Peyer's patch (tissue), 4 donors: ENCODE measurements at places on chromosomes 2 and 18. TPM values are rescaled to one million over a fixed set of nuclear protein-coding genes. Genes with fewer than 3 reads are reported as not detected.

DNA sequence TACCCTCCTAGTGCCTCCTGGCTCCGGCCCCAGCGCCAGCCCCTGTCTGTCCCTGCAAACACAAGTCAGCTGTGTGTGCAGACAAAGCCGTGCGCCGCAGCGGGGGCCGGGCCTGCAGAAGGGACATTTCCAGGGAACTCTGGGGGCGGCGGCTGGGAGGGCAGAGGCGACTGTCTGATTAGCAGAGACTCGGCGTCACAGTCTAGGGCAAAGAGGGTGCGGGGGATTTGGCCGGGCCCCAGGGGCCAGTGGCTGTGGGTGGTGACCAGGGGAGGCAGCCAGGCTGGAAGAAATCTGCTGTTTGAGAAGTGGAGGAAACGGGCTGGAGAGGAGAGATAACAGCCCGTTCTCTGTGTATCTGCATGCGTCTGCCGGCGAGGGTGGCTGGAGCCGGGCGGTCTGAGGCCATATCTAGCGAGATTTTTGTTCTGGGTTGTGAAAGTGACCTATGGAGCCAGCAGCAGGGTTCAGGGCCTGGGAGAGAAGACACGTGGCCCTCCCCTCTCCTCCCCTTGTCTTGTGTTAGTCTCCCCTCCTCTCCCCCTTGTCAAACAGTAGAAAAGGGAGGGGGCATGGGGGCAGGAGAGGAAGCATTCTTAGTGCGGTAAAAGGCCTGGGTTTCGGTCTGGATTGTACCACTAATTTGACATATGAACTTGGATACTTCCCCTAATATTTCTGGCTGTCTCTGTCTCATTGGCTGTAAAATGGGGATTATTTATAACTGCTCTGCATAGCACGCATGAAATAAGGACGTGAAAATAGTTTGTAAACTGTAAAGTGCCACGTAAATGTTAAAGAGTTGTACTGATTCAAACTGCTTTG lies 169.4 kb downstream of the SMAD7 start:
- DNase-seq = peak; percentile 75

- no peak for DNase-seq
Observed at GRCh38 chr2:215799194-215799593, 214.2 kb downstream of the MREG start.

- DNase-seq = no peak
Observed at GRCh38 chr2:201402651-201403562, 45.8 kb upstream of the FLACC1 start.

The KYNU gene
- total RNA-seq = 25.6 TPM

The PTPRN gene
- 0.88 TPM for total RNA-seq

The TTN gene
- total RNA-seq = 11.0 TPM

The RAPGEF4 gene
- total RNA-seq = 9.0 TPM
